ENCODE measurements at places on chromosomes 2 and 18.

DNA sequence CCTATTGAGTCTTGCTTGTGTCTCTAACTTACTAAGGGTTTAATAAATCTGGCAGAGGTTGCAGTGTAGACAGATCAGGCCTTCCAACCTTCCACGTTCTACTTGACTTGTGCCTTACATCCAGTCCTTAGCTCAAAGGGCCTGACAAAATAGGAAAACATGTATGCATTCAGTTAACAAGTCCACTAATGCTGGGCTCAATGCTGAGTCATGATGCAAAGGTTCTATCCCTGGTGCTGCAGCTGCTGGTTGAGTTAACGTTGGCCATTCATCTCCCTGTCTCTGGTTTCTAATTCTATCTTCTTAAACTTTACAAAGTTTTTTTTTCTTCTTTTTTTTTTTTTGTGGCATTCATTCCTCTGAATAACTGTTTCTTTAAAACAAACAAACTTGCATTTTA lies 46.3 kb upstream of the ITGB6 start:
- no peak for DNase-seq

DNA sequence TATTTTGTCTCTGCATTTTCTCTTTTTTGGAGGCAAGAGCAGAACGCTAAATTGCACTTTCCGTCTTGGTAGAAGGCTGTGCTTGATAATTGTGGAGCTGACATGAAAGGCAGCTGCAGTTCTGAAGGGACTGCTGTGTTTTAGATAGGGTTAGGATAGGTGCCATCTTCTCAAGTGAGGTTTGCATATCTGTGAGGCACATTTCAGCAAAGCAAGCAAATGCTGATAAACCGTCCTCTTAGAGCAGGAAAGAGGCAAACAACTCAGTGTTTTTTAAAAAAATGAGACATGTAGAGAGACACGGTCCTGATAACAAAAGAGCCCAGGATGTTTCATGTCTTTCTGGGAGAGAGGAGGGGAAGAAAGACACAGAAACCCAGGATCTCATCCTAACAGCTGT lies 217.7 kb downstream of the SOCS6 start:
- DNase-seq = no peak

- no peak for DNase-seq
Observed at GRCh38 chr2:240130393-240131195, 5.5 kb downstream of the COPS9 start.

DNA sequence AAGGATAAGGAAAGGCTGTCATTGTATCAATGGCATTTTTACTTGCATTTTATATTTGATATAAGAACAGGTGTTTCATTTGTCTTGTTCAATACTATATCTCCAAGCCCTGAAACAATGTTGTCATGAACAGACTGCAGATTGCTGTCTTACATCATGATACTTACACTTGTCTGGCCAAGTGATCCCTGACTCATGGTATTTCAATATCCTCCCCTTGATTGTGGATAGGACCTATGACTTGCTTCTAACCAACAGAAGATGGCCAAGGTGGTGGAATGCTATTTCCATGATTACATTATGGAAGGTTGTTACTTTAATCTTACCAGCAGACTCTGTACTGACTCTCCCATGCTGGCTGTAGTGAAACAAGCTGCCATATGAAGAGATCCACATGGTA lies 471.1 kb downstream of the CCDC85A start:
- DNase-seq = no peak

All from GM03348 (cell line).